NB4 (cell line): ENCODE measurements at places on chromosomes 3 and 15.

DNA sequence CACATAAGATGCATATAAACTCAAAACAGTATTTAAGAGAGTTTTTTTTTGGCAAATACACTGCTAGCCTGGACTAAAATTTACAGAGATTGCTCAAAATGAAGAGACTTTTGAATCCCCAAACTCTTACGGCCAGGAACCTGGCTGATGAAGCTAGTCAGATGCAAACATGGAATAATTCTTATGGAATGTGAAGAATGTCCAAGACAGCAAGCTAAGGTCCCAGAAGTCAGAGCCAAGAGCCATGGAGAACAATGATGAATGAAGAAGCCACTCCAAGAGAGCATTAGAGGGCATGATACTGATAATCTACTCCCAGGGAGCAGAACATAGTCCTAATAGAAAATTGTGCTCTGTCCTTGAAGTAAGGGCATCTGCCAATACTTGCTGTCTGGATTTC, 705.5 kb downstream of the DIPK2A start:
- DNase-seq = no peak

DNA sequence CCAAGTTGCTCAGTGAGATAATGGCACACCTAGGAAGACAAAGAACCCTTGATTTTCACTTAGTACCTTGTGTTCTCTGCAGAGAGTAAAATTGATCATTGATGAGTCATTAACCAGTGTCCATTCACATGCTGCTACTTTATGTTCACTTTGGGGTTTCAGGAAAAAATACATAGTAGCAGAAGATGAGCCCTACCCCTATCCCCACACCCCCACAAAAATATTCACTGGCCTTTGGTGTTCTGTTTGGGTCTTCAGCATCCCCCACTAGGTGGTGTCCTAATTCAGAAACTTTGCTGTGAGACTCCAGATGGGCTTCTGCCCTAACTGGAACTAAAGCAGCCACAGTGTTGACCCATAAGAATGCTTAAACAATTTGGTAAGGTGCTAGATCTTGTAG, 178.8 kb downstream of the KLHL25 start:
- DNase-seq = peak; percentile 59

DNA sequence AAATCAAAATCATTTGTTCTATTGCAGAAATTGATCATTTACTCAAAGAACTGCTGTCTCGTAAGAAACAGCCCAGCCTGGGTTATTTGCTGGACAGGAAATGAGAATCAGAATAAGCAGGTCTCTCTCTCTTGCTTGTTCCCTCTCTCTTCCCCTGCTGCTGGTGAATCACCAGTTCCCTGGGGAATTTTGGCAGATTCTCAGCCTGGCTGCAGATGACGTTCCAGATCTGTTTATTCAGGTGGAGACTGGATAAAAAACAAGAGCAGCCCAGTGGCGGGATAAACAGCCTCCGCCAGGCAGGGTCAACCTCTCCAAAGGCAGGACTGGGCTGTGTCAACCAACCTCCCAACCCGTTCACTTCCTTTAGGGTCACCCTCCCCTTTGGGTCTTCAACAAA, 72.1 kb downstream of the LRIG1 start:
- peak; percentile 43 for DNase-seq

DNA sequence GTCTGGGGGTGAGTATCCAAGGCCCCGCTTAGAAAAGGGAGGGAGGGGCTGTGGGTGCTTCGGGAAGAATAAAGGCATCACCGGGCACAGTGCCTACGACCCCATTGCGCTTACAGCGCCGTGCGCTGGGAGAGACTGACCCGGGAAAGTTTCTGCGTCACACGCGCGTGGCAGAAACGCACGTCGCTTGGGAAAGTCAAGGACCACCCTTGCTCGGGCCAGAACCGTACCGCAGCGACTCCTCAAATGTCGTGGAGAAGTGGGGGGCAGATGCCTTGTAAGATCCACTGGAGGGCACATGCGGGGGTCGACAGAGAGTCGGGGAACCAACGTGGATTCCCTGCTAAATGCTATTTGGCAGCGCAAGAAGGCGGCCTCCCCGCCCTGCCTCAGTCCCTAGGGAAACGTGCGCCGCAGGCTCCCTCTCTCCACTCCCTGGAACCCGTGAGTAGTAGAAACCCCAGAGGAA, 2.4 kb downstream of the ADAMTS9 start:
- DNase-seq = no peak

- no peak for DNase-seq
These were observed 29.3 kb downstream of the MAP2K5 start for GRCh38 chr15:67571648-67572415.

- DNase-seq = peak; percentile 12
These were observed 16.1 kb upstream of the EBLN2 start for GRCh38 chr3:73045391-73045790.
